ENCODE measurements at places on chromosomes 4 and X.

GRCh38 chrX:39755143-39756032, 342.4 kb downstream of the BCOR start:
- H3K36me3 ChIP-seq, result no peaks in the 10 kb centered on the region
- H3K27ac ChIP-seq, result no peak overlapping the region
- peaks cover 19% of the 10 kb centered on the region for H3K27me3 ChIP-seq

GRCh38 chr4:110275871-110276270, 77.5 kb upstream of the ELOVL6 start:
- no peak overlapping the region for H3K27ac ChIP-seq
- no peak overlapping the region for H3K4me3 ChIP-seq
- H3K27me3 ChIP-seq, result peaks cover 2% of the 10 kb centered on the region
- H3K4me1 ChIP-seq, result no peaks in the 10 kb centered on the region
- H3K36me3 ChIP-seq, result no peaks in the 10 kb centered on the region
- no peak for DNase-seq

- no peak overlapping the region for H3K27ac ChIP-seq
- H3K4me3 ChIP-seq, result no peak overlapping the region
- peaks cover 1% of the 10 kb centered on the region for H3K36me3 ChIP-seq
- H3K4me1 ChIP-seq, result peaks cover 5% of the 10 kb centered on the region
- DNase-seq, result no peak
Measured at GRCh38 chr4:183263787-183264386, 56.2 kb downstream of the CLDN22 start.

DNA sequence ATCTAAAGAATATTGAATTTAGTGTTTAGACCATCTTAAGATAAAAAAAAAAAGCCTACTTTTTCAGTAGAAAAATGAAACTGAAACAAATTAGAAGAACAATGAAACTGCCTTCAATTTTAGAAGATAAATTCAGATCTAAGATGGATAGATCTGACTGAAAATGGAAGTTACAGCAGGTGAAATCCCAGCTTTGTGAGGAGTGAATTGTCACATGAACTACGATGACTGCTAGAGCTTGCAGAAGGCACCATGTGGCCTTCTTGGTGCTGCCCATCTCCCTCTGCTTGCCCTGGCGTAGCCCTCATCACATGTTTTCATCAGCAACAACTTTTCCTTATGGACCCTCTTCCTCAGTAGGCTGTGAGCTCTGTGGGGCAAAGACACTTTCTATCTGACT, 51.4 kb upstream of the EMCN start:
- H3K27me3 ChIP-seq, result no peaks in the 10 kb centered on the region
- peak overlapping the region; percentile 4 for H3K4me3 ChIP-seq
- H3K36me3 ChIP-seq, result no peaks in the 10 kb centered on the region
- peak; percentile 31 for DNase-seq
- peaks cover 32% of the 10 kb centered on the region for H3K4me1 ChIP-seq

- no peaks in the 10 kb centered on the region for H3K27me3 ChIP-seq
- no peak overlapping the region for H3K4me3 ChIP-seq
- no peak for DNase-seq
- H3K4me1 ChIP-seq, result no peaks in the 10 kb centered on the region
Measured at GRCh38 chrX:2283111-2283859, 217.5 kb downstream of the DHRSX start.

- H3K27ac ChIP-seq, result no peak overlapping the region
- H3K36me3 ChIP-seq, result no peaks in the 10 kb centered on the region
- no peak for DNase-seq
- peaks cover 24% of the 10 kb centered on the region for H3K27me3 ChIP-seq
- H3K4me1 ChIP-seq, result no peaks in the 10 kb centered on the region
Measured at GRCh38 chrX:41491267-41492004, 44.3 kb downstream of the NYX start.
